ENCODE measurements at places on chromosomes 5 and 9.

DNA sequence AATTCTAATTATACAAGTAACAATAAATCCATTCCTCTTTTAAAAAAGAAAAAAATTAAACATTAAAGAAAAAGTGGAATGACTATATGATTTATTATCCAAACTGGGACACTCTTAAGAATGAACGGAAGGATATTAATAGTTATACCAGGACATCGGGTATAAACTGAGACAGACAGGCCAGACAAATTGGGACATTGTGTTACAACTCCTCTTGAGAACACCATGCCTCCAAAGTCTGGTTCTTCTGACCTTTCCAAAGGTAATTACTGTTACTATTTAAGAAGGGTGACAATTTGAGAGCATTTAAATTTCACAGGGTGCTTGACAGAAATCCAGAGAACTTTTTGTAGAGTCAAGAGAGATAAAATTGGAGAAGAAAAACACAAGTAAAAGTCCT is 132.1 kb upstream of the MARCHF11 start:
- DNase-seq, result no peak

DNA sequence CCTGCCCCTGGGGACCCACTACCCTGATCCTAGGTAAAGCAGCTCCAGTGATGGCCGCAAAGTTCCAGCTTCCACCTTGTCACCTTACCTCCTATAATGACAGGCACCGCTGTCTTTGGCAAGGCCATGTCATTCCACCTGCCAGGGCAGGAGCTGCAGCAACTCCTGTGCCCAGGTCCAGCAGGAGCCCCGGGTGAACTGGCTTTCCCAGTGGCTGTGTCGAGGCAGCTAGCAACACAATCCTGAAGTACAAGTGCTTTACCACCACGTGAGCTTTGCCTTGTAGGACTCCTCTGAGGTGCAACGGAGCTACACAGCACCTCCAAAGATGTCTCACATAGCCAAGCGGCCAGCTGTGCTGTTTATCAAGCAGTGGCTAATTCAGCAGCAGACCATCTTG is 20.7 kb upstream of the MGAT1 start:
- no peak for DNase-seq

DNA sequence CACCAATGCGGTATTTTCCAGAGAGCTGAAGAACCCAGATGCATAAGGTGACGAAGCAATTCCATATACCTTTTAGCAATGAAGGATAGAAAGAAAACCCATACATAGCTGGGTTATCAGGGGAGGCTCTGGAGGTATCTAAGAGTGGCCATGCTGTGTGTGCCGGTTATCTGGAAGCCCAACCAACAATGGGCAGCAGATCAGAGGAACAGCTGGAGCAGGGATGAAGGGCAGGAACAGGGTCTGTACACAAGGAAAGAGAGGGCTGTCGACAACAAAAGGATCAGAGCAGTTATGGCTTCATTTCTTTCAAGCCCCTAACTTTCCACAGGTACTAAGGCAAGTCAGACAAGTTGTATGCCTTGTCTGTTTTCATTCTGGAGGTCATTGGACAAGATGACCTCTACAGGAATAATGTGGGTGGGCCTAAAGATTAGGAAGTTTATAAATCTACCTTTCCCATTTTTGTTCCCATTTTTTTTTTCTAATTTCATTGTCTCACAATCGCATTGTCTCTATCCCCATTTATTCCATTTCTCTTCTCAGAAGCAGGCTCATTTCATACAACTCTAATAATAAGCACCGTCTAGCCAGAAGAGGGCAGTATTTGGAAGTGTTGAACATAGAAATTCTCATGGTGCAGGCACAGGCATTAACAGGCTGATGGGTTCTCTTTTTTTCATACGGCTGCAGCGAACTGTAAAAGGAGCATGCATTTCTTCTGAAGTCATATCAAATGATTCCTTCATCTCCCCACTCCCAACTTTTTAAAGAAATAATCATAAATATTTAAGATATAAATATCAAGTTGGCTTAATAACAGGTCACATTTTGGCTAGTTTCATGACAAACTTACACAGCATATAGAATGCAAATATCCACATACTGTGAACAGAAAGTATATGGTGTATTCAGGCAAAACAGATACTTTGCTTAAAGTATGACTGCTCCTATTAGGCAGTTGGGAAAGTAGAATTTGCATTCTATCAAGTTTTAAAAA is 63.5 kb downstream of the ZNF474 start:
- DNase-seq, result peak; percentile 7

- no peak for DNase-seq
These were observed 8.8 kb upstream of the HSDL2 start for GRCh38 chr9:112371060-112371459.

DNA sequence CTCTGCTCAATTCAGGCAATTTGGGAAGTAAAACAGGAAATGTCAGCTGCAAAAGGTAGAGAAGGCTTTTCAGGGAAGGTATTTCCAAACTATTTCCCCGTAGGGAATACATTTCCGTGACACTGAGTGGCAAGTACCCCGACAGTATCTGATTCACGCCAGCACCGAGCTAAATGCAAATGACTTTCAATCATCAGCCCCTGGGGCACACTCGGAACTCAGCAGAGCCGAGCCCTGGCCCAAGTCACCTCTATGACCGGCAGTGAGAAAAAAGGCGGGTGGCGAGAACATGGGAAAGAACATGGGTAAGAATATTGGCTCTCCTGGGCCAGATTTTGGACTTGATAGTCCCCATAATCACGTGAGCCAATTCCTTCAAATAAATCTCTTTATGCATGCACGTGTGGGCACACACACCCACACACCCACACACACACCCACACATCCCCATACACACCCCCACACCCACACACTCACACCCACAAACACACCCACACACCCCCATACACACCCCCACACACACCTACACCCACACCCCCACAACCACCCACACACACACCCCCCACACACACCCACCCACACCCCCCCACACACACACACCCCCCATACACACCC is 43.0 kb downstream of the COL23A1 start:
- DNase-seq, result no peak

- no peak for DNase-seq
These were observed 52.9 kb upstream of the PAPPA start for GRCh38 chr9:116100711-116101121.

- no peak for DNase-seq
These were observed 11.9 kb downstream of the BASP1 start for GRCh38 chr5:17229313-17229712.

- DNase-seq, result no peak
These were observed 301.7 kb downstream of the MRPS30 start for GRCh38 chr5:45110399-45110798.

- DNase-seq, result no peak
These were observed 1.5 kb downstream of the AFF4 start for GRCh38 chr5:132961887-132962286.

DNA sequence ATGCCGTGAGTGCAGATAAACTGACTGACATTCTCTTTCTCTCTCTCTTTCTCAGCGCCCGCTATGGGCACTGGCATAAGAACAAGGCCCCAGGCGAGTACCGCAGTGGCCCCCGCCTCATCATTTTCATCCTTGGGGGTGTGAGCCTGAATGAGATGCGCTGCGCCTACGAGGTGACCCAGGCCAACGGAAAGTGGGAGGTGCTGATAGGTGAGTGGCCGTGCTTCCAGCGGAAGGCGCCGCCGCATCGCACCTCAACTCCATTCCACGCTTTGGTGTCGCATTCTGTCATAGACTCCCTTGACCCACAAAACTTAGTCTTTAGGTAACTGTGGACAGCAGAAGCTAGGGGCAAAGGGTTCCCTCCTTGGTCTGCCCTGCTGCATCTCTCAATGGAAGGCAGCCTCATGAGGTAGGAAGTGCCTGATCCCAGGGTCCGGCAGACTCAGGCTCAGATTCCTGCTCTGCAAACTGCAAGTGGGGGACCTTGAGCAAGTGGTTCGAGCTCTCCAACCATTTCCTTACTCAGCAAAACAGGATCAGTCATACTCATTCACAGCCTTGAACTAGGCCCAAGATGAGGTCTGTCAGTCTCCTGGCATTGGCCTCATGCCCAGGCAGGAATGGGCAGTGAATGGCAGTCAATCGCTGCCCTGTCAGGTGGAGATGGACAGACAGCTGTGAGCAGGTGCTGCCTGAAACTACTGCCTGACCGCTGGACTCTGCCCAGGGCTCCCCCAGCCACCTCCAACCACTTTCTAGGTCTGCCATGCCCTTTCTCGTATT is 24.2 kb upstream of the CFAP157 start:
- DNase-seq, result no peak

- no peak for DNase-seq
These were observed 111.3 kb upstream of the NR5A1 start for GRCh38 chr9:124618476-124618875.

- no peak for DNase-seq
These were observed 21.1 kb upstream of the ZBTB34 start for GRCh38 chr9:126839301-126839700.

DNA sequence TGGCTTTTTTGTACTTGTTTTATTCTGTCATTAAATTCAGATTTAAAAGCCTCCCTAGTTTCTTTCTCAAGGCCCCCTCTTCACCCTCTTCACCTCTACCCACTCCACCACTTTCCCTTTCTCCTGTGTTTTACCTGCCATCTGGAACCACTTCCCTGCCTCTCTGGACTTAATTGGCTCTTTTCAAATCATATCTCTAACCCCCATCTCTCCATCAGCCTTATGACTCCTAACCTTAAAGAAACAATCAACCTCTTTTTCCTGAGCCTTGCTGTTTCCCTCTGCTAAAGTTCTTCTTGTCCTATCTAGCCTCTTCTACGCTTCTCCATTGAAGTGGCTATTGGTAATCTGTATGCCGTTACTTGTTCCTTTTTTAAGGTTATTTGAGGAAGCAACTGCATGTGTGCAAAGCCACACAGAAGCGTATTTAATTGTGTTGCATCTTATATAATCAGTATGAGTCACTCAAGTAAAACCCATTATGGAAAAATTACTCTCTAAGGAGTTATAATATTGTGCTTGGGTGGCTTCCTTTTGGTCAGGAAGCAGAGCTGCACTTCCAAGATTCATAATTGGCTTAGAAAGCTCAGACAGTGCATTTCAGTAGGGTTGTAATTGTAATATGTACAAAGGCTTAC is 653.6 kb upstream of the ITGA1 start:
- DNase-seq, result no peak

GRCh38 chr5:128014578-128014977 is 69.0 kb upstream of the SLC12A2 start:
- DNase-seq, result no peak

GRCh38 chr5:61051267-61051666 is 106.3 kb downstream of the NDUFAF2 start:
- DNase-seq, result no peak

DNA sequence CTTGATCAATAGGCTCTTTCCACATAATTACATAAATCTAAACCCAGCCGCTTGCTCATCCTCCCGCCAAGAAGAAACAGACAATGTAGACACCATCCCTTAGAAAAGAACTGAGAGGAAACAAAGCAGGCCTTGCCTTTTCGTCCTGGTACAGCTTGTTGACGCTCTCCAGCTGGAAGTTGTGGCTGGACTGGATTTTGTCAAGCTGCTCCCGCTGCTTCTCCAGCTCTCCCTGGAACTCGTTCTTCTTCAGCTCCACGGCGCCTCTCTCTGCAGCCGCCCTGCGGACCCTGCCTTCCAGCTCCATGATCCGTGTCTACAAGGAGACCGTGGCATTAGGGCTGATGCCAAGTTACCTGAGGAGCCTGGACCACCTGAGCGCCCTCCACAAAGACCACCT is 22.1 kb downstream of the GOLM1 start:
- DNase-seq, result no peak

DNA sequence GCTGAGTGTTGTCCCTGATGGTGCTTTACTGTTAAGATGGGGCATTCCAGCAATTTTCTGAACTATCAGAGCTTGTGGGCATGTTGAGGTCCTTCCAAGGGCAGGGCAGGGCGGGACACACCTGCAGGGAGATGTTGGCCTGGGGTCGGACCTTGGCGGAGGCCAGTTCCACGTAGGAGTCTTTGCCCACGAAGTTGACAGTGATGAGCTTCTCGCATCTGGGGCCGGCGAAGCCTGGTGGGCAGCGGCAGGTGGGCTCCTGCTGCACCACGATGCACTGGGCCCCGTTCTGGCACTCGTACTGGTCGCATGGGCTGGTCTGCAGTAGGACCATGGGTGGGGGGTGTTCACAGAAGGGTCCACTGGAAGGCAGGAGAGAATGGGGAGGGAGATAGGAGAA is 106.4 kb upstream of the PANK3 start:
- DNase-seq, result no peak

DNA sequence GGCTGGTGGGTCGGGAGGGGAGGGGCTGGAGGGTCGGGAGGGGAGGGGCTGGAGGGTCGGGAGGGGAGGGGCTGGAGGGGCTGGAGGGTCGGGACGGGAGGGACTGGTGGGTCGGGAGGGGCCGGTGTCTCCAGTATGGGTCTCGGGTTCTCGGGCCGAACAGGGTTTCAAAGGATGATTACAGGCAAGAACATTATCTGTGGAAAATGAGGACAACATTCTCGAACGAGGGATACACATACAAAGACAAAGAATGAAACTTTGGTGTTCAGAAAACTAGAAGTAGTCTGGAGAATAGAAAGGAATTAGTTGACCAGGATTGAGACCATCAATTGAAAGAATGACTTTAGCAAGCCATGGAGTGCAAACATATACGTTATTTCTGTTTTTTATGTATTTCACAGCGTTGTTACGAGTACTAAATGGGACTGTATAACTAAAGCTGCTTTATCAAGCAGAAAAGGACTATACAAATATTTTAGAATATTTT is 360 bp upstream of the ZCCHC10 start:
- no peak for DNase-seq

DNA sequence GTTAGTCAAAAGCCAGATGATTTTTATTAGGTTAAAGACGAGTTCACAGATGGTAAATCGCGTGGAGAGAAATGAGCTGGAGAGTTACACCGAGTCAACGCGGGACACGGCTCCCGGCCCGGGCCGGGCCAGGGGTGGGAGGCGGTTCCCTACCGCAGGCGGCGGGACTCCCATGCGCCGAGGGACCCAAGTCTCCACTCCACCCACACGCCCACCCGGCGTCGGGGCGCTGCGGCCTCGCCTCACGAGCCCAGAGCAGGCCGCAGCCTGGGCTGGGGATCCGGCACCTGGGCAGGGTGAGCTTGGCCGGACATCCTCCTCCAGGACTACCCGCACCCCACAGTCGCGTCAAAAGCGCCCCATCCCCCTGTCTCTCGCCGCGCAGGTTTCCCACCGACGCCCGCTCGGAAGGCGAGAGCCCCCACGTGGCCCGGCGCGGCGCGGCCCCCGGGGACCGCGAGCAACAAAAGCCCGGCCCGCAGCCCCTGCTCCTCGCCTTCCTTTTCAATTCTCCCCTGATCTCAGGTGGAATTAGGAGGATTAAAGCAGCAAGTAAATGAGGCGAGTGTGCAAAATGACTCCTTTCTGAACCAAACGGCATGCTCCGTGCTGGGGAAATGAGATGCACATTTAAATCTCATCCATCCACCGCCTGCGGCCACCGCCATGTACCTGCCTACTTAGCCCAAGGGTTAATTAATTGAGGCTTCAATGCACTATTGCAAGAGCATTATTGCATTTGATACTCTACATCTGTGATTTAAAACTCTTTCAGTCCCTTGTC is 196.5 kb upstream of the TBCA start:
- DNase-seq, result no peak

All from CD4-positive, alpha-beta T cell treated with Interleukin-15 for 4 hours (primary cell).